ENCODE measurements at places on chromosomes 3 and 15.
A peak's percentile ranks its signal among the peaks of the same experiment; 100 is the strongest.

- no peak for DNase-seq
These were observed 109.9 kb downstream of the UACA start for GRCh38 chr15:70653426-70653825.

- no peak for DNase-seq
These were observed 44.0 kb downstream of the XXYLT1 start for GRCh38 chr3:195226900-195227447.

GRCh38 chr3:197700095-197700494 is 36.6 kb downstream of the RUBCN start:
- no peak for DNase-seq

GRCh38 chr15:40081691-40082194 is 26.9 kb downstream of the BMF start:
- peak; percentile 85 for DNase-seq

GRCh38 chr3:89098173-89098572 is 9.2 kb upstream of the EPHA3 start:
- no peak for DNase-seq

DNA sequence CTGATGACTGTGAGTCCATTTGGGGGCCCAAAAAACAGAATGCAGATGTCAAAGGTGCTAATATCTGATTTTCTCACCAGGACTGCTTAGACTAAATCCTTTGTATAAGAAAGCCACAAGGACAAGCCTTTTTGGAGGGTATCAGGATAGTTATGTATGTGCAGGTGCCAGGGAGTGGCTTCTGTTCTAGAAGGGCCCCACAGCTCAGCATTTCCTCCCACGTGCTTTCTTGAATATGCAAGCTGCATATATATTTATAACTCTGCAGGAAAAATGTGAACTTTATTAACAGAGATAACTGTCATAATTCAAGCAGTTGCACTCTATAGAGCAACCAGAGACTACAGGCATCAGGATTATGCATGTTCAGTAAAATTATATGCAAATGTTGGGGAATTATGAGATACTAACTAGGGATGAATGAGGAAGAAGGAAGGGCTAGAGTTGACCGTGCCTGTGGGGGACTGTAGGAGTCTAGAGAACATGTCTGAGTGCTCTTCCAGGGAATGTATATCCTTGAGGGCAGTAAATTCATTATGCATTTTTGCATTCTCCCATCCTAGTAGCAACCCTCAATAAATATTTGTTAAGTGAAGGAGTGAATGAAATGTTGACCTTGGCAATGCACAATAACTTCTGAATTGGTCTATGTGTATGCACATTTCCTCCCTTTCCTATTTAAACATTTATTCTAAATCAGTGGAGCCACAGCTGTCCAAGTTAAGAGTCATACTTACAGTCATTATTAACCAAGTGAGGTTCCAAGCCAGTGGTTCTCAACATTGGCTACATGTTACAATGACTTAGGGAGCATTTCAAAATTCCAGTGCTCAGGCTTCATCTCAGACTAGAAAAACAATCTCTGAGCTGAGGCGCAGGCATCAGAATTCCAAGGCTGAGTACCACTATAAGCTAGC is 94.8 kb upstream of the ANKRD28 start:
- DNase-seq: peak; percentile 28

GRCh38 chr3:145448436-145448835 is 712.5 kb downstream of the PLOD2 start:
- DNase-seq: no peak

GRCh38 chr15:95377258-95377852 is 953.1 kb upstream of the NR2F2 start:
- peak; percentile 95 for DNase-seq

- no peak for DNase-seq
These were observed 31.5 kb downstream of the APH1B start for GRCh38 chr15:63308947-63309346.

DNA sequence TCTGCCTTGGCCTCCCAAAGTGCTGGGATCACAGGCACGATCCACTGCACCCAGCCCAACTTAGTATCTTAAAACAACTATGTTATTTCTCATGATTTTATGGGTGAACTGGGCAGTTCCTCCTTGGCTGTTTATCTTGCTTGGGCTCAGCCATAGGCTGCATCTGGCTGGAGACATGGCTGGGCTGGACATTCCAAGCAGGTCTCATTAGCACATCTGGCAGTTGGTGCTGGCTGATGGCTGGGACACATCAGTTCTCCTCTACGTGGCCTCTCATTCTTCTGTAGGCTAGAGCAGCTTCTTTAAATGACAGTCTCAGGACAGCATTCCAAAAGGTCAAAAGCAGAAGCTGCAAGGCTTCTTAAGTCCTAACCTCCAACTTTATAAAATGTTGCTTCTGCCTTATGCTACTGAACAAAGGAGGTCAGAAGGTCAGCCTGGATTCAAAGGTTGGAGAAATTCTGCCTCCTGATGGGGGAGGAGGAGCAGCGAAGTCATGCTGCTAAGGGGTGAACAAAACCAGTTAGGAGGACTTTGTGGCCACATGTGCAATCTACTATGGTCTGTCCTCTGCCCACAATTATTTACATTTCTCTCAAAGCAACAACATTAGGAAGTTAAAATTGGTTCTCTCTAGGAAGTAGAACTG is 144.0 kb downstream of the AQP9 start:
- peak; percentile 40 for DNase-seq

DNA sequence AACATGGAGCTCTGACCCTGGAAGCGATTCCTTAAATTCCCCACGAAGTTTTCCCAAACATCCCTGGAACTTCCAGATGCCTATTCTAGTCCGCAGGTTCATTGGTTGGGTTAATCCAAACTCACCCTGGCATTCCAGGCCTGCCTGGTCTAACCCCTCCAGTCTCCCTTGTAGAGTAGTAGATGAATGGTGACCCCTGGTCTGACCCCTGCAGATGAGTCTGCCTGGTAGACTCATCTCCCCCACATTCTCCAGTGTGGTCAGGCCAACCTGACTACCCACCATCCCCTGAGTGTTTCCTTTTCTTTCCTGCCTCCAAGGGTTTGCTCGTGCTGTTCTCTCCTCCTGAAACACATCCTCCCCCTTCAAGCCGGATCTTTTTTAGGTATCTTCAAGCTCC is 10.8 kb upstream of the HRH1 start:
- DNase-seq: peak; percentile 40

DNA sequence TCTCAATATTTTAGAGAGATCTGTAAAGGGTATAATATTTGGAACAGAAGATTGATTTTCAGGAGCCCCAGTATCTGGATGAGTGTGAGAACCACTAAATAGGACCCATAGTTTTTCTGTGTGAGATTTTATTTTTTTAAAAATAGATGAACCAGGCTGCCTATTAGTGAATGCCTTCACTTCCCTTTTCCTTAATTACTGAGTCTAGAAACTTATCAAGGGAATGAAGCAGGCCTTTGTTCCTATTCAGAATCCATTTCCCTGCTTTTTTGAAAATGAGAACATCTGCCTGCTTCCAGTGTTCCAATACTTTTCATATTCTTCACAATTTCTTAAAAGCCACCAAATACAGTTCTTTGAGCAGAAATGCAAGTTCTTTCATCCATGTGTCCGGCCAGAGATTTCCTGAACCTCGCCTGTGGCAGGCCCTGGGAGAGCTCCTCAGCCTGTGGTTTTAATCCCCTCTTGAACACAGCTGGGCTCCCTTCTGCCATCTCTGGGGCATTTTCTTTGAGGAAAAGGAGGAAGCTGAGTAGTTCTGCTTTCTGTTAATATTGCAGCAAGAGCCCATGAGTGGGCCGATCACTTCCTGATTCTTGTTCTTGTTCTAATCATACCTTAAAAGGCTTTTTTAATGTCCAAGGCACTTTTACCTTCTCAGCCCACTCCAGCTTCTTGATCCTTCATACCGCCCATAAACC is 4.7 kb downstream of the EHD4 start:
- peak; percentile 66 for DNase-seq

DNA sequence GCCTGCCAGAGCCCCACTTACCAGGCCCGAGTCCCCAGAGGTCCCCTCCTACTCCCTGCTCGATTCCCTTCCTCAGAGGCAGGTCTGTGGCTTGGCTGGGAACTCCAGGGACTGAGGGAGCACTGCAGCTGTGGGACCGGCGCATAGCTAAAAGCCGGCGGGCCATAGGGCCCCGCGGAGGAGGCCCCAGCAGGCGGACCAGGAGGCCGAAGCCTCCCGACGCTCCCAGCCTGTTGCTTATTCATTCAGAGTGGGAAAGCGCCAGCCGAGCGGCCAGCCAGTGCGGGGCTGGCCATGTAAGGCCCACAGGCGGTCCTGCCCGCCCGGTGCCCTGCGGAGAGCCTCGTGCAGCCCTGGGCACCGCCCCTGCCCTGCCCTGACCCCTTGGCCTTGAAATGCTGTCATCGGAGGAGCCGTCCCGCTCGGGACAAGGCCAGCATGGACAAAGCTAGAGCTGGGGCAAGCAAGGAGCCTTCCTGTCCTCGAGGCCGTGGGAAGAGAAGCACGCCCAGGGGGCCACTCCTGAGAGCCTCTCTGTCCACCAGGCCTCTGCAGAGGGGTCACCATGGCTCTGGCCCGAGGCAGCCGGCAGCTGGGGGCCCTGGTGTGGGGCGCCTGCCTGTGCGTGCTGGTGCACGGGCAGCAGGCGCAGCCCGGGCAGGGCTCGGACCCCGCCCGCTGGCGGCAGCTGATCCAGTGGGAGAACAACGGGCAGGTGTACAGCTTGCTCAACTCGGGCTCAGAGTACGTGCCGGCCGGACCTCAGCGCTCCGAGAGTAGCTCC is at the start of gene LOXL1:
LOXL1 (plus strand) TSS at position 244 of the 784 bp plus-strand sequence; CDS start at position 566, 322 bp downstream.
- DNase-seq: peak; percentile 95

DNA sequence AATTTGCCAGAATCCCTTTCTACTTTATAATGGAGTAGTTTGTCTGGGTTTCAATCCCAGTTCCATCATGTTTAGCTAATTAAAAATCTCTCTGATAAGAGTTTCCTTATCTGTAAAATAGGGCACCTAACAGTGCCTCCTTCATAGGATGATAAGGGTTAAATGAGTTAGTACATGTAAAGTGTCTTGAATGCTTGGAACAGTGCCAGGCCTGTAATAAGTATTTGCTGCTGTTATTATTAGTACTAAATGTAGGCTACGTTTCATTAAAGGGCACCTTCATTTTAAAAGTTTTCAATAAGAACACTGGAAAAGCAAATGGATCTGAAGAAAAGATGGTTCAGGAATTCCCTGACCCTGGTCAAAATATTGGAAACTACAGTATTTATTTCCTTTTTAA is 11.8 kb upstream of the SLC2A2 start:
- DNase-seq: no peak
